ENCODE measurements at places on chromosomes 5 and 9.

DNA sequence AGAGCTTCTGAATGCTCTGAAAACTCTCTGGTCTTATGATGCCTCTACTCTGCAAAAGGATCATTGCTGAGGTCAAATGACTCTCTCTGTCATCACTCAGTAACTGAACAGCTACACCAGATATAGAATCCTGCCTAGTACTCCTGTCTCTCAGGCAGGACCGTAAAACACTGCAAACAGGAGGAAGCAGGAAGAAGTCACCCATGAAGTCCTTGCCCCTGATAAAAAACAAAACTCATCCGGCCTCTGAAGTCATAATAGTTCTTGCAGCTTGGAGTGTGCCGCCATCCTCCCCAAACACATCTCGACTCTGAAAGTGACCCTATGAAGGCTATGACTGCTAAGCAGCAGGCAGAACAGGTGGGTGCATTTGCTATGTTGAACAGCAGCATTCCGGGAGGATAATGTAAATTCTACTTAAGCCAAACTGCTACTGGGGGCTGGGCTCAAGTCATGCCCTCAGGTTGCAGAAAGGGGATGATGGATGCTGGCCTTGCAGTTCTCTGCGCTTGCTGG lies 81.9 kb upstream of the FAM169A start:
- DNase-seq, result no peak

DNA sequence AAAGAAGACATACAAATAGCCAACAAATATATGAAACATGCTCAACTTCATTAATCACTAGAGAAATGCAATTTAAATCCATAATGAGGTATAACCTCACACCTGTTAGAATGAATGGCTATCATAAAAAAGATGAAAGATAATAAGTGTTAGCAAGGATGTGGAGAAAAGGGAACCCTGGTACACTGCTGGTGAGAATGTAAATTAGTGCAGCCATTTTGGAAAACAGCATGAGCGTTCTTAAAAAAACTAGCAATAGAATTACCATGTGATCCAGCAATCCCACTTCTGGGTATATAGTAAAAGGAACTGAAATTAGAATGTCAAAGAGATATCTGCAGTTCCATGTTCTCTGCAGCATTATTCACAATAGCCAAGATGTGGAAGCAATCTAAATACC lies 64.2 kb upstream of the CEP78 start:
- no peak for DNase-seq

- DNase-seq, result no peak
These were observed 26.5 kb downstream of the OXCT1 start for GRCh38 chr5:41843456-41844370.

- DNase-seq, result no peak
These were observed 50.6 kb downstream of the NKD2 start for GRCh38 chr5:1058988-1059883.

- DNase-seq, result no peak
These were observed 18.9 kb downstream of the RALGPS1 start for GRCh38 chr9:126933334-126933980.

- DNase-seq, result no peak
These were observed 705.4 kb upstream of the RIOK2 start for GRCh38 chr5:97888439-97888838.

- no peak for DNase-seq
These were observed 92.0 kb upstream of the RAI14 start for GRCh38 chr5:34563931-34564709.

GRCh38 chr5:107322936-107323335 lies 347.8 kb downstream of the EFNA5 start:
- DNase-seq, result no peak

DNA sequence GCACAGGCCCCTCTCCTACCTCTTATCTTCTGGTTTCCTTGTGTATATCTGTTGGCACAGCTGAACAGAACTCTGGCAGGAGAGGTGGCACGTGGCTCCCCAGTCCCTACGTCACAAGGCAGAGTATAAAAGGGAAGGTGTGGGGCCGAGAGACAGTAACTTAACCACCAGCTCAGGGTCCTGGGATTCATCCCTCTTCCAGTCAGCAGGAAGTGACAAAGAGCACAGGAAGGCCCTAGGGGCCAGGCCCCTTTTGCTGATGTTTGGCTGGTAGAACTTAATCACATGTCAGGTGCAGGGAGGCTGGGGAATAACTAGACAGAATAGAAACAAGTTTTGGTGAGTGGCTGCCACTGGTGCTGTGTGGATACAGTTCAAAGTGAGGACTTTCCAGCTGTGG lies 4.5 kb upstream of the ICE1 start:
- no peak for DNase-seq

- DNase-seq, result no peak
These were observed 140.3 kb upstream of the IER5L start for GRCh38 chr9:129318121-129319075.

GRCh38 chr5:91190314-91190690 lies 192.8 kb downstream of the ARRDC3 start:
- no peak for DNase-seq

DNA sequence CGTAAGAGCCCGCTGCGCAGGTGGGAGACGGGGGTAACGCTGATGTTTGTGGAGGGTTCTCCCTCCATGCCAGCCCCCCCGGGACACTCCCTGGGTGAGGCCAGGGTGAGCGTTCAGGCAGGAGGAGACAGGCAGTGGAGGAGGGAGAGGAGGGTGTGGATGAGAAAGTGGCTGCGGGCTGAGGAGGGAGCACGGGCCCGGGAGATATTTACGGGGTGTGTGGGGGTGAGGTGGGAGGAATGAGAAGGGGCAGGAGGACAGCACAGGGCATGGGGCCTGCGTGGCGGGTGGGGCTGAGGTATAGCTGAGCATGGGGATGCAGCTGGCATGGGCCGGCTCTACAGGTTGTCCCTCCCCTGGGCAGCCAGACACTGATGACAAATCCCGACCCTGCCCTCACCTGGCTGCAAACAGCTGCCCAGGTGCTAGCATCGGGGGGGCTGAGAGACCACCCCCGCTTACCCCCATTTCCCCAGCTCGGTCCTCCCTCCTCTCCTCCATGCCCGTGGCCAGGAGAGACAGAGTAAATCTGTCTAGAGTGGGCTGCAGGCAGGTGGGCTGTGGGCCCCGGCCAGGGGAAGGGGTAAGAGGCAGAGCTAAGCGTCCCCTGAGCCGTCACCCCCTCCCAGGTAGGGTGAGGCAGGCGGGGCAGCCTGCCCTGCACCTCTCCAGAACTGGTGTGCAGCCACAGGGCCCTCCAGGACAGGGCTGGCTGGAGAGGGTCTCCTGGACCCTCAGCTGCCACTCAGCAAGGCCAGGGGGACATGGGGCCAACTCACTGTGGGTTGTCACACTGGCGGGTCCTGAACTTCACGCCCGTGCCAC lies 79.2 kb downstream of the ZNF354C start:
- no peak for DNase-seq

GRCh38 chr5:176621661-176622079 lies 8.7 kb downstream of the SNCB start:
- DNase-seq, result no peak

DNA sequence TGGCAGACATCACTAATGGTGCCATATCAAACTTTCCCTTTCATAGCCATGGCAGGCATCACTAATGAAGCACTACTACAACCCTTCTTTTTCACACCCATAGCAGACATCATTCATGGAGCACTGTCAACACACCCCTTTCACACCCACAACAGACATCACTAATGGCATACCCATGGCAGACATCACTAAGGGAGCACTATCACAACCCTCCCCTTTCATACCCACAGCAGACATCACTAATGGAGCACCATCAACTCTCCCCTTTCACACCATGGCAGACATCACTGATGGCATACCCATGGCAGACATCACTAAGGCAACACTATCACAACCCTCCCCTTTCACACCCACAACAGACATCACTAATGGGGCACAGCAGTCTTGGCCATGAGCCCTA lies 33.7 kb downstream of the LAMC3 start:
- no peak for DNase-seq

- no peak for DNase-seq
These were observed 22.4 kb downstream of the IL7R start for GRCh38 chr5:35879096-35879495.

- DNase-seq, result no peak
These were observed 17.2 kb upstream of the UBE2QL1 start for GRCh38 chr5:6431214-6432195.
